ENCODE measurements at places on chromosomes 4 and X. TPM values are rescaled to one million over a fixed set of nuclear protein-coding genes. Genes with fewer than 3 reads are reported as not detected.

The KLHL4 gene
- total RNA-seq = 1.6 TPM

The GAGE13 gene
- total RNA-seq = not detected

The SLC6A8 gene
- total RNA-seq = 7.1 TPM

The SSX2B gene
- not detected for total RNA-seq

GRCh38 chrX:39869846-39870601 is 227.7 kb downstream of the BCOR start:
- H3K4me3 ChIP-seq = no peak overlapping the region
- no peak overlapping the region for H3K27ac ChIP-seq
- no peak for DNase-seq
- no peaks in the 10 kb centered on the region for H3K36me3 ChIP-seq

DNA sequence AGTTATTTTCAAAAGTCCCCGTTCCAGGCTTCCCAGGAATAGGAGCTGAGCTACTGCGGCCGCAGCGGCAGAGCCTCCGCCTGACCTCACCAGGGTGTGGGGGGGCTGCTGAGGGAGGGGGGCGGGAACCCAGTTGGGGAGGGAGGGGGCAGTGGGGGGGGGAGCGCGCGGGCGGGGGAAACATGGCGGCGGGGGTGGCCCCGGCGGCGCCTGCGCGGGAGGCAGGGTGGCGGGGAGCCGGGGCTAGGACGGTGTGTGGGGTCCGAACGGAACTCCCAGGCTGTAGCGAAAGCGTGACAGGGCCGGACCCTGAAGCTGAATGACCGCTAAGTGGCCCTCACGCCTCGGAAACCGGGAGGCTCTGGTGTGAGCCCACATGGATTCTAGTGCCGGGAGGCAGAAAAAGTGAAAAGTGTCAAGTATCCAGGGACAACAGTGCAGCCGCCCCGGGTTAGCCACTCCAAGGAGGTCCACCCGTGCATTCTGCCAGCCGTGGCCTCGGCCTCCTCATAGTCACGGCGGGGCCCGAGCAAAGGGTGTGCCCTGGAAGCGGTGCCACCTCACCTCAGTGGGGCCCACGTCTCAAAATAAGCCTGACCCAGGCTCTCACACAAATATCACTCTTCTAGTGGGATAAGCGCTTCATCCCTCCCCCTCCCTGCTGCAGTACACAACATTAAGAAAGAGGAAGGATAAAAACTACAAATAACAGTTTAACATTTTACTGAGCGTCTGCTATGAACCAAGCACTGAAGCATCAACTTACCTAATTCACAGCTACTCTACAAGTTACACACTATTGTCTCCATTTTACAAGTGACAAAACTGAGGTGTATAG is at the start of gene KLHL13:
KLHL13 (minus strand) TSS at position 98 of the 838 bp plus-strand sequence. CDS start 88,337 bp downstream, outside the sequence.
- H3K36me3 ChIP-seq = no peaks in the 10 kb centered on the region
- DNase-seq = peak; percentile 38
- no peaks in the 10 kb centered on the region for H3K4me1 ChIP-seq
- no peak within 1 kb of the TSS for H3K27ac ChIP-seq
- H3K27me3 ChIP-seq = no peaks in the 10 kb centered on the region

- H3K4me1 ChIP-seq = no peaks in the 10 kb centered on the region
- H3K36me3 ChIP-seq = no peaks in the 10 kb centered on the region
- no peak overlapping the region for H3K27ac ChIP-seq
- H3K4me3 ChIP-seq = no peak overlapping the region
Observed at GRCh38 chr4:87953826-87954225, 21.7 kb upstream of the SPP1 start.

DNA sequence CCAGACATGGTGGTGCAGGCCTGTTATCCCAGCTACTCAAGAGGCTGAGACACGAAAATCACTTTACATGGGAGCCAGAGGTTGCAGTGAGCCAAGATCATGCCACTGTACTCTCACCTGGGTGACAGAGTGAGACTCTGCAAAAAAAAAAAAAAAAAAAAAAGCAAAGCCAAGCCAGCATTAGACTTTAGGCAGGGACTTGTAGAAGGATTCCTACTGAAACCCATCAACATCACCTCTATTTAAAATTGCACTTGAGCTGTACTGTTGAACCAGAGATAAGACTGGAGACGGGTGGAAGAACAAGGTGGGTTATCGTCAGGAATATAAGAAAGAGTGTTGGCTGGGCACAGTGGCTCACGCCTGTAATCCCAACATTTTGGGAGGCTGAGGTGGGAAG is 15.7 kb upstream of the AFAP1 start:
- no peaks in the 10 kb centered on the region for H3K36me3 ChIP-seq
- no peaks in the 10 kb centered on the region for H3K27me3 ChIP-seq
- peaks cover 6% of the 10 kb centered on the region for H3K4me1 ChIP-seq
- H3K4me3 ChIP-seq = no peak overlapping the region

DNA sequence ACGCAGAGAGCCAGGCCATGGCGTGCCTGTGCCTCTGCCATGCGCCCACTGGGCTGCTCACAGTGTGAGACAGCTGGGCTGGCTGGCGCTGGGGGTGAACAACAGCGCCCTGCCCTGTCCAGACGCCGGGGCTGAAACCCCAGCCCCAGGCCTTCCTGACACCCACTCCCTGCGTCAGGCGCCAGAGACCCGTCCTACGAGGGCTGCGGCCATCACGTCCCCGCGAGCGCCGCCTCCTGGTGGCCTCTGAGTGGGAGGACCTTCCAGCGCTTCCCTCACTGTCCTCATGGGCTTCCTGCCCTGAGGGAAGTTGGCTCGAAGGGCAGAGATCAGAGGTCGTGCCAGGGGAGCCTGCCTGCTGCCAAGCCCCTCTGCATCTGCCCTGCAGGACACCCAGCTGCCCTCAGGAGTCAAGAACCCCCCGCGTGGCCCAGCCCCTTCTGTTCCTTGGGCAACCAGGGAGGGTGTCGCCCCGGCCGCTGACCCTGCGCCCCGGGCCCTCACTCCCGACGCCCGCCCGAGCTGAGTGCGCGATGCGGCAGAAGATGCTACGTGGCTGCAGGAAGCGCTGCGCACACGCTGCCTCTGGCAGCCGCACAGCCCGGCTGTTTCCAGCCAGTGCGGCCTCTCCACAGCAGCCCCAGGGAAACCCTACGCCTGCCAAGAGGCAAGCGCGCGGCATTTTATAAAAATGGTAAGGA is 16.2 kb downstream of the NELFA start:
- peaks cover 40% of the 10 kb centered on the region for H3K36me3 ChIP-seq
- H3K4me1 ChIP-seq = no peaks in the 10 kb centered on the region
- no peak overlapping the region for H3K27ac ChIP-seq
- no peaks in the 10 kb centered on the region for H3K27me3 ChIP-seq
- no peak overlapping the region for H3K4me3 ChIP-seq

- no peak overlapping the region for H3K4me3 ChIP-seq
- DNase-seq = no peak
- no peaks in the 10 kb centered on the region for H3K36me3 ChIP-seq
- H3K27ac ChIP-seq = no peak overlapping the region
- no peaks in the 10 kb centered on the region for H3K4me1 ChIP-seq
- H3K27me3 ChIP-seq = no peaks in the 10 kb centered on the region
Observed at GRCh38 chr4:22498866-22499265, 17.0 kb downstream of the ADGRA3 start.

- no peak overlapping the region for H3K27ac ChIP-seq
- DNase-seq = no peak
- no peak overlapping the region for H3K4me3 ChIP-seq
Observed at GRCh38 chr4:109472343-109472761, 38.7 kb downstream of the SEC24B start.

DNA sequence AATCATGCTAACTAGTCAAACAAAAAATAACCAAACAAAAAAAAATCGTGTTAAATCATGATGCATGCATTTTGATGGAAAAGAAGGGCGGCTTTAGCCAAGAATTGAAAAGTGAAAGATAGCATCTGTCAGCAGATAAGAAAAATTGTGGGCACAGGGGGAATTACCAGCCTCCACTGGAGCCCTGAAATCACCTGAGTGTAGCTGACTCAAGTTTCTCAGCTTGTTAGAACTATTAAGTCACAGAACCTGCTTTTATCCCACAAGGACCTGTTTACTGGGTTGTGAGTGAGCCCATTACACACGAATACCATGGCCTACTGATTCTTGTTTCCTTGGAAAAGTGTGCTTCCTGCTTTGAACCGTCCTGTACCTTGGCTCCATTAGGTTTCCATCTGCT is 85.2 kb downstream of the COX18 start:
- no peak overlapping the region for H3K4me3 ChIP-seq
- no peak overlapping the region for H3K27ac ChIP-seq
- H3K4me1 ChIP-seq = no peaks in the 10 kb centered on the region

DNA sequence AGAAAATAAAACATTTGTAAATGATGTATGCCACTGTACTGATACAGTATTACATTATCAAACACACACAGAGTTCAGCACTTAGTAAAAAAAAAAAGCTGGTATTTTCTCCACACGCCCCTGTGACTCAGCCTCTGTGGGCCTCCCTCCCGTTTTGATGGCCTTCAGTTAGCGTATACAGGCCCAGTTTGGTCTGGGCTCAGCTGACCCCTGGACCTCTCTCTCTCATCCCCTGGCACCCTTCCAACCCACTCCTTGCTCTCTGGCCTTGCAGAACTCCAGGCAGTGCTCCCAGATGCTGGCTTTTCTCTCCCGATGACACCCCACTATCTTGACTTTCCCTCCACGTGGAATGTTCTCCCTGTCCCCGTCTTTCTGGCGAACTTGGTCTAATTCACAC is 89.0 kb upstream of the LIMCH1 start:
- H3K4me1 ChIP-seq = peaks cover 21% of the 10 kb centered on the region
- no peak overlapping the region for H3K4me3 ChIP-seq
- H3K27me3 ChIP-seq = no peaks in the 10 kb centered on the region
- H3K36me3 ChIP-seq = no peaks in the 10 kb centered on the region
- no peak for DNase-seq

GRCh38 chr4:89221167-89221867 is 86.3 kb downstream of the GPRIN3 start:
- H3K36me3 ChIP-seq = no peaks in the 10 kb centered on the region
- no peak overlapping the region for H3K27ac ChIP-seq
- no peaks in the 10 kb centered on the region for H3K27me3 ChIP-seq
- DNase-seq = no peak
- H3K4me3 ChIP-seq = no peak overlapping the region

Data from lower lobe of right lung (tissue), 2 donors.